ENCODE measurements at places on chromosomes 2 and 18.

GRCh38 chr18:33699372-33699771, 121.4 kb downstream of the ASXL3 start:
- no peak for DNase-seq

GRCh38 chr2:234022424-234022823, 28.1 kb upstream of the SPP2 start:
- DNase-seq = no peak

DNA sequence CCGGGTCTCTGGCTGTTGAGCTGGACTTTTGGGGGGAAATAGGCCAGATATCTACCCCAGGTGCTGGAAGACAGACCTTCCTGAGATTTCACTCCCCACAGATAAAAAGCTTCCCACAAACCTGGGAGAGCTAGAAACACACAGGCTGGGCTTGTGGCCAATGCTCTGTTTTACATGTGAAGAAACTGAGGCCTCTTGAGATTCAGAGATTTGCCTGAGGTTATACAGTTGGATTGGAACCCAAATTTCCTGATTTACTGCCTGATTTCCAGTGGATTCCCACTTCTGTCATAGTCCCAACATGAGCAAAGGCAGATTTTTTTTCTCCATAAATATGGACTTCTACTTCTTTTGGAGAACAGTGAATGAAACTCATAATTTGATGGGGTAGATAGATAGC, 360.2 kb downstream of the SETBP1 start:
- no peak for DNase-seq

- DNase-seq = no peak
Measured at GRCh38 chr2:8630676-8631464, 51.0 kb upstream of the ID2 start.

DNA sequence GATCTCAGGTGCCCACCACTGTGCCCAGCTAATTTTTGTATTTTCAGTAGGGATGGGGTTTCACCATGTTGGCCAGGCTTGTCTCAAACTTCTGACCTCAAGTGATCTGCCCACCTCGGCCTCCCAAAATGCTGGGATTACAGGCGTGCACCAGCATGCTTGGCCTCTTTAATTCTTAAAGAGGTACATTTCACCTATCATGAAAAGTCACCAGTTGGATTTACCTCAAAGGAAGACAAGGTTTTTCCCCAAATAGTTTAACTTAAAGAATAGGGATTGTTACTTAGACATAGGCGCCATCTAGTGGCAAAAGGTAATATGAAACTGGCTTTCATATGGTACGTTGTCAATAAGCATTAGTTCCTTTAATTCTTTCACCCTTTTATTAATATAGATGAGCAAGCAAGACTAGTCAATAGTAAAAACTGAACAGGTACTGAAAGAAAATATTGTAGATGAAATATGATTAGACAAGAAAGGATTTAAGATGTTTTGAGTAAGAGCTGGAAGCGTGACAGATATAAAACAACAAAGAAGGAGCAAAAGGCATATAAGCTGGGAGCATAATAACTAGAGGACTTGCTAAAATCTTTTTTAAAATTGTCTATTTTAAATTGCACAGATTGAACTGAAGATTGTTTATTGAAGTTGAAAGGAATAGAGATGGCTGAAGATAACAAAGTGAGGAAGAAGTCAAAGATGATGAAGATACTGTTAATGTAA, 35.0 kb upstream of the PSMD14 start:
- DNase-seq = no peak

All from heart left ventricle (tissue), 16 donors.